ENCODE measurements at places on chromosomes 13 and 19.

DNA sequence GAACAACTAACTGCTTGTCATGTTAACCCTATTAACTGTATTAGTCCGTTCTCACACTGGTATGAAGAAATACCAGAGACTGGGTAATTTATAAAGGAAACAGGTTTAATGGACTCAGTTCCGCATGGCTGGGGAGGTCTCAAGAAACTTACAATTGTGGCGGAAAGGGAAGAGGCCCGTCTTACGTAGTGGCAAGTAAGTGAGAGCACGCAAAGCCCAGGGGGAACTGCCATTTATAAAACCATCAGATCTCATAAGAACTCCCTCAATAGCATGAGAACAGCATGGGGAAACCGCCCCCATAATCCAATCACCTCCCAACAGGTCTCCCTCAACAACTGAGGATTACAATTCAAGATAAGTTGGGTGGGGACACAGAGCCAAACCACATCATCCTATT lies 34.7 kb downstream of the PHF11 start:
- peaks cover 73% of the 10 kb centered on the region for H3K4me1 ChIP-seq
- H3K4me3 ChIP-seq: peak overlapping the region; percentile 67
- no peaks in the 10 kb centered on the region for H3K27me3 ChIP-seq
- peak overlapping the region; percentile 89 for H3K27ac ChIP-seq
- DNase-seq: peak; percentile 30

DNA sequence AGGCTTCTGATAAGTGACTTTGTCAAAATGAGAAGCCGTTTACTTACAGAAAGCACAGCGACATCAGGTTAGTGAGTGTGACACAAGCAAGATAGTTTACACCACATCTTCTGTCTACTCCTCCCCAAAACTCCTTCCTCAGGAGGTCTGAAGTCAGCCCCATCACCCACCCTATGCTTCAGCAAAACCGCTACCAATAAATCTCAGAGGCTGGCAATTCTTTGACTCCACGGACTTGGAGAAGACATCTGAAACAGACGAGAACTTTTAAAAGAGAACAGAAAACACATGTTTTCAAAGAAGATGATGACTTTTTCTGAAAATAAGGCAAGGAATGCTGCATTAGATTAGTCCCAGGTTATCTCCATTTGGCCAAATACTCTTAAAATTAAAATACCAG lies 261.1 kb downstream of the TBC1D4 start:
- DNase-seq: no peak
- peaks cover 6% of the 10 kb centered on the region for H3K4me1 ChIP-seq
- no peaks in the 10 kb centered on the region for H3K36me3 ChIP-seq

GRCh38 chr13:105692769-105693168 lies 842.7 kb downstream of the EFNB2 start:
- H3K4me1 ChIP-seq: no peaks in the 10 kb centered on the region
- no peak overlapping the region for H3K4me3 ChIP-seq
- no peak for DNase-seq
- no peak overlapping the region for H3K27ac ChIP-seq

DNA sequence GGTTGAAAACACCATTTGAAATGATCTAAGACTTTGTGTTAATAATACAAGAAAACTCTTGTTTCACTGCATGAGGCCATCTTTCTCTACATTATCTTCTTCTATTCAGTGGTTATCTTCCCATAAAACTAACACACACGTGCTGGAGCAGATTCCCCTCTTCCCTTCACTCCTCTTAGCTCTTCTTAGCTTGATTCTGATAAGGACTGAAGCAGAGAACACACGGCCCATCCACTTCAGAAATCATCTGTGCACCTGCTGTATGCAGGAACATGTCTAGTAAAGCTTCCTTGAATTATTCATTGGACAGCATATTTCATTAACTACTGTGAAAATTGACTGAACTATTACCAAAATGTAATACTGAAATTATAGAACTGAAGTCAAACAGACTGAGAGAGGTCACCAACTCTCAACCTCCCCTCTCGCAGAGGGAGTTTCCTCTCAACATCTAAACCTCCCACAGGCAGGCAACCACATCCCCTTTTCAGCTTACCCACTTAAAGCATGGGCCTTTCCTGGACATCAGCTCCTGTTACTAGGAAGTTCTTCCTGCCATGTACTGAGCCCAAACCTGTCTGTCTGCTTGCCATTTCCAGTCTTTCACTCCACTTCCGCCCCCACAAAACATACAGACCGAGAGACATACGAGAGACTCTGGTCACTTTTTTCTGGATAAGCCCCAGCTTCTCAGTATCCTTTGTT lies 113.9 kb downstream of the CRYL1 start:
- H3K27me3 ChIP-seq: no peaks in the 10 kb centered on the region
- no peak for DNase-seq
- H3K4me1 ChIP-seq: peaks cover 8% of the 10 kb centered on the region
- peaks cover 2% of the 10 kb centered on the region for H3K36me3 ChIP-seq
- no peak overlapping the region for H3K4me3 ChIP-seq
- H3K27ac ChIP-seq: no peak overlapping the region

GRCh38 chr13:106232681-106233080 lies 302.8 kb downstream of the EFNB2 start:
- DNase-seq: no peak
- H3K36me3 ChIP-seq: no peaks in the 10 kb centered on the region
- H3K27me3 ChIP-seq: no peaks in the 10 kb centered on the region
- H3K27ac ChIP-seq: no peak overlapping the region
- no peak overlapping the region for H3K4me3 ChIP-seq
- H3K4me1 ChIP-seq: no peaks in the 10 kb centered on the region

DNA sequence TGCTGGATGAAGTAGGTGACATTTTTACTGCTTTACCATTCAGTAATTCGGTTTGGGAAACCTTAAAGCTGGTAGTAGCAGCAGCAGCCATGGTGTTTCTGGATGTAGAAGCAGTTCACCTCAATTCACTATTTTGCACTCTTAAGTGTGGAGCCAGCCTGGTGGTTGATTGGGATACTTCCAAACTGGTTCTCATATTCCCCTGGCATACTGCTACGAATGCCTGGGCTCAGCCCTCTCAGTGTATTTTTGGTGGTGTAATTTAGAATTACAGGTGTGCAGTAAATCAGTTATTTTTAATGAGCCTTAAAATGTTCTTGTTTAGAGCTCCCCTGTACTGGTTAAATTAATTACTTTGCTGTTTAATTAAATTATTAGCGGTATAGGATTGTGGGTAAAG lies 12.4 kb downstream of the HNRNPM start:
- no peak overlapping the region for H3K27ac ChIP-seq
- no peak overlapping the region for H3K4me3 ChIP-seq
- DNase-seq: no peak
- no peaks in the 10 kb centered on the region for H3K27me3 ChIP-seq
- peaks cover 77% of the 10 kb centered on the region for H3K36me3 ChIP-seq

- no peaks in the 10 kb centered on the region for H3K4me1 ChIP-seq
- DNase-seq: no peak
- no peak overlapping the region for H3K27ac ChIP-seq
- H3K4me3 ChIP-seq: no peak overlapping the region
- H3K27me3 ChIP-seq: peaks cover 13% of the 10 kb centered on the region
These were observed 43.0 kb downstream of the CACNA1A start for GRCh38 chr19:13463296-13463695.

DNA sequence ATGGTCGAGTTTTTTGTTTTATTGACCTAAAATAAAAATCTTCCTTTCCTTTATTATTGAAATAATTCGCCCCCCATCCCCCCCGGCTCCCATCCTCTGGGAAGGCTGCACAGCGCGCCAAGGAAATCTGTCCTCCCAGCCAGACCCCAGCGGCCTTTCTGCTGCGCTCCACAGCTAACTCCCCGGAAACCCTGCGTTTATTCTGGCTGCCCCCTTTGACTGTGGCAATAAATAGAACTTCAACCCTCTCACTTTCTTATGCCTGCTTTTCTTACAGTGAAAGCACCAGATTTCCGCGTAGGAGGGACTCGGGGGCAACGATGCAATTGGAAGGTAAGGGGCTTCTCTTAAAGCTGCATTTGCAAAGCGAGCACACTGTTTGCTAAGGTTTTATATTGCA lies 9.7 kb upstream of the C19orf12 start:
- peaks cover 35% of the 10 kb centered on the region for H3K27me3 ChIP-seq
- no peak overlapping the region for H3K27ac ChIP-seq
- peaks cover 2% of the 10 kb centered on the region for H3K4me1 ChIP-seq
- no peak for DNase-seq
- H3K4me3 ChIP-seq: no peak overlapping the region

GRCh38 chr13:66335626-66336025 lies 894.5 kb downstream of the PCDH9 start:
- no peaks in the 10 kb centered on the region for H3K4me1 ChIP-seq
- no peak for DNase-seq
- no peaks in the 10 kb centered on the region for H3K36me3 ChIP-seq

DNA sequence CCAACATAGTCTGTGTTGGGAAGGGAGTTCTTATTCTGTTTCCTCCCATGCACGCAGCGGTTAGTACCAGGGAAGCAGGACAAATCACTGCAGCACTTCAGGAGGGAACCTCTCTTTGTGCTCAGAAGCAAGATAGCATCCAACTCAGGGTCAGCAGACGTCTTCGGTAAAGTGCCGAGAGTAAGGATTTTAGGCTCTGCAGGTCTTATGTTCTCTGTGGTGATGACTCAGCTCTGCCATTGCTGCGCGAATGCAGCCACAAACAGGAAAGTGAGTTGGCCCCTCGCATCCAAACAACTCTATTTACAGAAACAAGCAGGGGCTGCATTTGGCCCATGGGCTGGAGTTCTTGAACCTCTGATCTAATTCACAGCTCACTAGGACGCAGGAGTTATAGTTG lies 122.1 kb upstream of the SPATA13 start:
- DNase-seq: no peak
- H3K36me3 ChIP-seq: no peaks in the 10 kb centered on the region
- H3K4me1 ChIP-seq: no peaks in the 10 kb centered on the region
- H3K27ac ChIP-seq: no peak overlapping the region

- peak overlapping the region; percentile 78 for H3K4me3 ChIP-seq
- peaks cover 29% of the 10 kb centered on the region for H3K36me3 ChIP-seq
- H3K27me3 ChIP-seq: no peaks in the 10 kb centered on the region
- peaks cover 67% of the 10 kb centered on the region for H3K4me1 ChIP-seq
These were observed 4.0 kb downstream of the SPPL2B start for GRCh38 chr19:2332341-2333026.

DNA sequence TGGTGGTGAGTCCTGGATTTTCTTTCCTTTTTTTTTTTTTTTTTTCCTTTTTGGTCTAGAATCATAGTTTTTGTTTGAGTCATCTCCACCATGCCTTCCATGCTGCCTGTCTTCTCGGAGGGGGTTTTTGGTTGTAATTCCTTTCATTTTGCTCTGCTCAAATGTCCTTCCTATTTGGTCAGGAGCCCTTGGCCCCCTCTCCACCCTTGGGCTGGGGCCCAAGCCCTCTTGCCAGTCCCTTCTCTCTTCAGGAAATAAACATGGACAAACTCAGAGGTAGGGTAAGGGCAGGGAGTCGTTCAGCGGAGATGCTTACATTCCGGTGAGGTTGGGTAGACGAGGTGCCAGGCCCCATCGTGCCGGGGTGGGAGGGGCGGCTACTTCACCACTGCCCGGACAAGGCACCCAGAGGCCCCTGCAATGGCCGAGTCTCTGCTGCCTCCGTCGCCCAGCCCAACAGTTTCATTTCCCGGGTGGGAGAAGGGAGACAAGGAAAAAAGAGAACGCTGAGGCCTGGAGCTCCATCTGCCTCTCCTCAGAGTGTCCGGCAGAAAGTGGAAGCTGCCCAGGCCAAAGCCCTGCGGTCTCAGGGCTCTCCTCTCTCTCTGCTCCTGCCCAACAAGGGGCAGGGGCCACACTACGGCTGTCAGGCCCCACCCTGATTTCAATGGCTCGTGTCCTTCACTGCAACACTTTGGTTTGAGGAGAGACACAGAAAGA lies 12.7 kb downstream of the ZNF574 start:
- no peaks in the 10 kb centered on the region for H3K27me3 ChIP-seq
- H3K4me3 ChIP-seq: peak overlapping the region; percentile 11
- H3K27ac ChIP-seq: peak overlapping the region; percentile 79
- H3K36me3 ChIP-seq: peaks cover 40% of the 10 kb centered on the region

- no peaks in the 10 kb centered on the region for H3K36me3 ChIP-seq
- no peak overlapping the region for H3K27ac ChIP-seq
- no peaks in the 10 kb centered on the region for H3K27me3 ChIP-seq
- no peak overlapping the region for H3K4me3 ChIP-seq
These were observed 1369.9 kb downstream of the EFNB2 start for GRCh38 chr13:105165449-105166125.

DNA sequence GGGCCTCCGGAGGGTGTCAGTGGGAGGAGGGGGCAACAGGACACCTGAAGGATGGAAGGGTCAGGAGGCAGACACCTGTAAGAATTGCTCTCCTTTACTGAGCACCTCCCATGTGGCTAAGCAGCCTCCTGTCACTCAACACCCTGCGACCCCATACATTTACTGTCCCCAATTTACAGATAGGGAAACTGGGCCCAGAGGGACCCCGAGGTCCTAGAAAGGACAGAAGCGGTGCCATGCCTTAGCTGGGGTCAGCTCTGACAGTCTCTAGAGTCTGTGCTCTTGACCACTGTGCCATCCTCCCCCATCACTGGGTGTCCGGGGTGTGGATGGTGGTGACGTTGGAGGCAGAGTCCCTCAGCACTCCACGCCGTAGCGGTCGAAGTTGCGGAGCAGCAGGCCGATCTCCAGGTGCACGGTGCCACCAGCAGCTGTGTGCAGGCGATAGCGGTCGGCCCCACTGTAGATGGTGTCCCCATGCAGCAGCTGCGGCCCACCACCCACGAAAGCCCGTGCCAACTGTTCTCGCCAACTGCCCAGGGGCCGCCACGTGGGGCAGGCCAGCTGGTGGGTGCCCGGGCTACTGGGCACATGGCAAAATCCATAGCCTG lies 726 bp upstream of the TGFB1 start:
- peak overlapping the region; percentile 74 for H3K4me3 ChIP-seq
- no peak for DNase-seq
- H3K36me3 ChIP-seq: peaks cover 15% of the 10 kb centered on the region
- H3K4me1 ChIP-seq: peaks cover 36% of the 10 kb centered on the region

DNA sequence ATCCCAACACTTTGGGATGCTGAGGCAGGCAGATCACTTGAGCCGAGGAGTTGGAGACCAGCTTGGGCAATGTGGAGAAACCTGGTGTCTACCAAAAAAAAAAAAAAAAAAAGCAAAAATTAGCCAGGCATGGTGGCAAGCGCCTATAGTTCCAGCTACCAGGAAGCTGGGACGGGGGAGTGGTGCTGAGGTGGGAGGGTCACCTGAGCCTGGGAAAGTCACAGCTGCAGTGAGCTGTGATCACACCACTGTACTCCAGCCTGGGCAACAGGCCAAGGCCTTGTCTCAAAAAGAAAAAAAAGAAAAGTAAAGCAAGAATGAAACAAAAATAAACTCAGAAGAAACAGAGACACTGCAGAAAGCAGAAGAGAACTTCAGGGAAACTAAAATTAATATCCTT lies 31.6 kb downstream of the MTRF1 start:
- H3K36me3 ChIP-seq: peaks cover 55% of the 10 kb centered on the region
- H3K27ac ChIP-seq: no peak overlapping the region
- H3K27me3 ChIP-seq: no peaks in the 10 kb centered on the region
- H3K4me3 ChIP-seq: no peak overlapping the region

Data from activated B cell treated with CpG ODN at 0.5 μM for 24 hours (primary cell).